SW480 (cell line): ENCODE measurements at places on chromosomes 11 and 22.

DNA sequence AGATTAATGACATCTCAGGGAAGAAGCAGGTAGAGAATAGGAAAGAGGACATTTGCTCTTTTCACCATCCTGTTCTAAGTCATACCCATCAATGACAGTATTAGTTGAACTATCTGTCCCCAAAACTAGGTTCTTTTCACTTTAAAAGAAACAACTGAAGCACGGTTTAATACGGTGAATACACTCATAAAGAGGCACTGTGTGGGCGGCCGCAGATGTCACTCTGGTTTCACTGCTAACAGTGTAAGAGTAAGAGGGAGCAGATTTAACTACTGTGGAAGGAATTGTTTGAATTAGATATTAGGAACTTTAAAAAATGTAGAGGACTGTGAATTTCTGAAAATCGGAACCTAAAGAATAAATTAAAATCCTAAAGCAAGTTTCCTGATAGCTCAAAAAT lies 49.5 kb downstream of the VSIG10L2 start:
- DNase-seq = no peak

GRCh38 chr11:2466869-2467694 lies 22.3 kb downstream of the KCNQ1 start:
- no peak for DNase-seq

DNA sequence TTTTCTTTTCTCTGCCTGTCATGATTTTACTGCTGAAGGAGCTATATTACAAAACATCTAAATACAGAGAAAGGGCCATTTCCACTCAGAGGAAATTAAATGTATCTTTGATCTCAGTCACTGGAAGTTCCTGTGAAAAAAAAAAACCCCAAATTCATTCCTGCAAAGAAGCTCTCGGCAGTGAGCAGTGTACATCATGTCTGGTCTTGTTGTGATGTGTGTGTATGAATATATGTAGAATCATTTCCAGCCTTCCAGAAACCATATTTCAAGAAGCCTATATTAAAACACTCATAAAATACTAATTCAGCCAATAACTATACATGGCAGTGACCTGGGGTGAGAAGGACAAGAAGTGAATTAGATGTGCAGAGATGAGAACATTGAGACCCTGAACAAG lies 393.2 kb upstream of the TENM4 start:
- DNase-seq = no peak

GRCh38 chr22:43473441-43473840 lies 61.6 kb downstream of the MPPED1 start:
- no peak for DNase-seq

GRCh38 chr11:113373306-113373705 lies 14.3 kb upstream of the ANKK1 start:
- no peak for DNase-seq

- DNase-seq = no peak
Measured at GRCh38 chr22:47401976-47402770, 639.7 kb downstream of the TBC1D22A start.

DNA sequence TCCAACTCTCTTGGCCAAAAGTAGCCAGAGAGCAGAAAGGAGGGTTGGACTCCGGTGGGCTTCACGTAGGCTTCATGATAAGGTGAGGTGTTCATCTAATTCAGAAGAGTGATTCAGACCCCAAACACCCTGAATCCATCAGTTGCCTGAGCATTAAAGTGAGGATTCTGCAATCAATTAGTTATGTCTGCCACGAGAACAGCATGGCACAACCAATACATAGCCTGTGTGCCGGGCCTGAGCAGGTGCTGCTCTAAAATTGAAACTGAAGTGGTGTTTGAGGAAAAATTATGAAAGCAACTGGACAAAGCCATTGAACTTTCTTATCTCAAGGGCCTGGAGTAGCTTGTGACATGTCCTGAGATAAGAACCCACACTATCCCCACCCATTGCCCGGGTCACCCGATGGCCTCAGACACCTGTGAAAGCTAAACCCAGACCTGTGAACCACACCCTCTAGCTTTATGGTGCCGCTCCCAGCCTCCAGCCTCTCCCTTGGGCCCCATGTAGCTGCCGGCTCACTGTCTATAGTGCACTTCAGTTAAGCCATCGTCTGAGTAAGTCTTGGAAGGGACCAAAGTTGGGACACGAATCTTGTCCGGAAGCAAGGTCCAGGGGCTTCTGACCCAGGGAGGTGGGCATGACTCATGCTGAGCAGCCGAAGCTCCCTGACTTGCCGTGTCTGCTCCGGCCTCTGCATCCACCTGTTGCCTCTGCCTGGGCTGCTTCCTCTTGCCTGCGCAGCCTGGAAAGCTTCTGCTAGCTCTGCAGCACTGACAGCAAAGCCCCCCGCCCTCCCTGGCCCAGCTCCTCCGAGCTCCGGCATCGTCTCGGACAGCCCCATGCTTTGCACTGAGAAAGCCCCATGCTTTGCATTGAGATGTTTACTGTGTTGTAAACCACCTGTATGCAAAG lies 5.7 kb upstream of the MYEOV start:
- DNase-seq = peak; percentile 76

DNA sequence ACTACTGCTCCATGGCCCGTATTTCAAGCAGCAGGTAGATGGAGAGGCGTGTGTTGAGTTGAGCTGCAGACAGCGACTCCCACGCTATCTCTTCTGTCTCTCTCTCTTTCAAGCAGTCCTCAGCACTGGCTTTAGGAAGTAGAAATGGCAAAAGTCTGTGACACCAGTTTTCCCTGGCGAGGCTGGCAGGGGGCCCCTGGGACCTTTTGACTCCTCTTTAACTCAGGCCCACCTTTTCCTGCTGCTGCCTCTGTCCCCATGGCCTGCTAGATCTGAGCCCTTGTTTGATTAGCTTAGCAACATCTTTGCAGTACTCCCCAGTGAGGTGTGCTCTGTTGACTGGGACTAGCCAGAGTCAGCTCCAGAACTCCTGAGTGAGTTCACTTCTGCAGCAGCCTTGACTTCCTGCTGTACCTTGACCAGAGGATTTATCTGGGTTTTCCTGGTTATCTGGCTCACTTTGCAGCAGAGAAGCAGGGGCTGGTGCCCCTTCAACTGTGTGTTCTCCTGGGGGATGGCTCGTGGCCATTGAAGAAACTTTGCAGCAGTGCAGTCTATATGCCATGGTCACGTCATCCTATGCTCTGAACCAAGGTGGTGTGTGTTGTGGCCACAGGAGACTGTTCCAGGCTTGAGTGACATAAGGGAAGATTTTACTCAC lies 183.9 kb downstream of the DBX1 start:
- no peak for DNase-seq

GRCh38 chr11:119878990-119879389 lies 150.0 kb upstream of the NECTIN1 start:
- DNase-seq = no peak

- peak; percentile 62 for DNase-seq
Measured at GRCh38 chr22:18091916-18092526, 14.2 kb downstream of the PEX26 start.

DNA sequence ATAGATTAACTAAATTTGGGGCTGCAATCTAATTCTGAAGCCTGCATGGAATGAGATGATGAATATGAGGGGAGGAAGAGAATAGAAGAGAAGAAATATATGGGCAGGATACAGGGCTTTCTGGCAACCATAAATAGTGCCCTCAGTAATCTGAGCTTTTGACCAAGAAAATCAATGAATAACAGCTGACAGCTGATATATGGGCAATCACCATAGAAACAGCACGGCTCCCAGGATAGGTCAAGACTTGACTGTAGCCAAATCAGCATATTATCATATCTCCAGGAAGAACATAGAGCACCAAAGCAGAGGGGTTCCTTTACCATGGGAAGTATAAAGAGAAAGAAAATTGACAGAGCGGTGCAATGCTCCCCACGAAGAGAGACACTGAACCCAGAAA lies 643.8 kb upstream of the TENM4 start:
- DNase-seq = no peak

DNA sequence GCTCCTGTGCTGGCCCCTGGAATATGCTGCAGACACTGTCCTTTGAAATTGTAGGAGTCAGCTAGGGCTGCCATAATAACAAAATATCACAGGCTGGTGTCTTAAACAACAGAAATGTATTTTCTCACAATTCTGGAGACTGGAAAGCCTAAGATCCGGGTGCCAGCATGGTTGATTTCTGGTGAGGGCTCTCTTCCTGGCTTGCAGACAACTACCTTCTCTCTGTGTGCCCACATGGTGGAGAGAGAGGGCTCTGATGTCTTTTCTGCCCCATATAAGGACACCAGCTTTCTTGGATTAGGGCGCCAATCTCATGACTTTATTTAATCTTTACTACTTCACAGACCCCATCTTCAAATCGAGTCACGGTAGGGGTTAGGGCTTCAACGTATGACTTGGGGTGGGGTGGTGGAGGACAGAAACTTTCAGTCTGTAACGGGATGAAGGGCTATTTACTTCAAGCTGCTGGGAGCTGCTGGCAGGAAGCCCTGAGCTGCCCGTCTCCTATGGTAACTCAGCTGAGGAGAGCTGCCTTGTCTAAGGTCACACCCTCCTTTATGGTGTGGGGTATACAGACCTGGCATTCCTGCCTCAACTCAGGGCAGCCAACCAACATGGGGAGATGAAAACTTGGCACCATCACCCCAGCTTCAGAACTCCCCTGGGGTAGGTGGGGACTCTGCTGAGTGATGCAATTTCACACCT lies 142.9 kb upstream of the ZBED5 start:
- DNase-seq = no peak

- DNase-seq = no peak
Measured at GRCh38 chr11:27248576-27249509, 114.2 kb downstream of the CCDC34 start.

- DNase-seq = no peak
Measured at GRCh38 chr11:87724358-87724757, 450.9 kb downstream of the RAB38 start.

DNA sequence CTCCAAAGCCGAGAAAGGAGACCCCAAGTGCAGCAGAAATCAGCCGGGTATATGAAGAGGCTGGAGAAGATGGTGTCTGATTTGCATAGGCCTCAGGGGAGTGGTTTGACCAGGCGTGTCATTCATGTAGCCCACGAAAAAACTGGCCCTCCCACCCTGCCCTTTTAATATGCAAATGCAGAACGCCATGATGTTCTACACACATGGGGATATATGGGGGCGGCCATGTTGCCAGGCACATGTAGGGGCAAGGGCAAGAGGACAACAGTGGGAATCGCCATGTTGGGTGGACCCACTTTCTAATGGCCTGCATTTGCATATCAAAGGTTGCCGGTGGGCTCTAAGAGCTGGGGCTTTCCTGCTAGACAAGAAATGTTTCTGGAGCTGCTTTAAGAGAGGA lies 86.4 kb downstream of the ISX start:
- DNase-seq = no peak

DNA sequence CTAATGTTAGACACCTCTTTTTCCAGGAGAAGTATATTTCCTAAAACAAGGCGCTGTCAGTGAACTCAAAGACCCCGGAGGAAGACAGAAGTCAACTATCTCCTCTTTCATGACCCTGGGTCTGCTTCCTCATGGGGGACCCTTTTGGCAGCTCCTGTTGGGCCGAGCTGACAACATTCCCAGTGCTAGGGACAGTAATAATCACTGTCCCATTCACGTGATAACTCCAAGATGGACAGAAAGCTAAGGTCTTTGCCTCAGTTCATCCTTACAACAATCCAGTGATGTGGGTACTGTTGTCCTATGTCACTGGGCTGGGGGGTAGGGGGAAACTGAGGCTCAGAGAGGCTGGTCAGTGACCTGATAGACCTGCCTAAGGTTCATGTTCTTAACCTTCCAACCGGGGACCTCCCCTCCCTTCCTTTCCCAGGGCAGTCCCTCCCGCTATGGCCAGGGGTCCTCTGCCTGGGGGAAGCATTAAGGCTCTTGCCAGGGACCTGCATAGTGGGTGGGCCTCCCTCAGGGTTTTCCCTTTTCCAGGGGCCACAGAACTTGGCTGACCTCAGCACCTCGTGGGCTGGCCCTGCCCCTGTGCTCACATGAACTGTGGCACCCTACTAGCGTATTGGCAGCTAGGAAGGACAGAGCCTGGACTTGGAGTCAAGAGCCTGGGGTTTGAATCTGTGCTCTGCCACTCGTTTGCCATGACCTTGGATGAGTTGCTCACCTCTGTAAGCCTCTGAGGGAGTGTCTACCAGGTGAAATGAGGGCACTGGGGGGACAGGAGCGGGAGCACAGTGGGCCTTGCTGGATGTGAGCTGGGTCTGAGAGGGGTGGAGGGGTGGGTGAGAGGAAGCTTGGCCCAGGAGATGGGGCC lies 53.6 kb downstream of the LRRC32 start:
- DNase-seq = no peak

DNA sequence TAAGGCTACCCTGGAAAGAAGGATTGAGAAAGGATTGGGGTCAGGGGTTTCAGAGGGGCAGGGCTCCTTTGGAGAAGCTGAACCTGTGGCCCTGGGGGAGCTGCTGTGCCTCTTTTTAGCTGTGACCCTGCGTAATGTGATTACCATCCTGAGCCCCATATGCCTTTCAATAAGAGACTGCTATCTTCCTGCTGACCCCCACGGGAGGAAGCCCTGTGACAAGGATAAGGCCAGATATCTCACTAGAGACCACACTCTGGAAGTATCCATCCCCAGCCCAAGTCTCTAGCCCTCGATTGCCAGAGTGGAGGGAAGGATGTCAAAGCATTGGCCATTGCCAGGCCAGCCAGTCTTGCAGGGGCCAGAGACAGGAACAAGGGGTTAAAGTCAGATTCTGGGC lies 4.8 kb upstream of the SLC39A13 start:
- no peak for DNase-seq

DNA sequence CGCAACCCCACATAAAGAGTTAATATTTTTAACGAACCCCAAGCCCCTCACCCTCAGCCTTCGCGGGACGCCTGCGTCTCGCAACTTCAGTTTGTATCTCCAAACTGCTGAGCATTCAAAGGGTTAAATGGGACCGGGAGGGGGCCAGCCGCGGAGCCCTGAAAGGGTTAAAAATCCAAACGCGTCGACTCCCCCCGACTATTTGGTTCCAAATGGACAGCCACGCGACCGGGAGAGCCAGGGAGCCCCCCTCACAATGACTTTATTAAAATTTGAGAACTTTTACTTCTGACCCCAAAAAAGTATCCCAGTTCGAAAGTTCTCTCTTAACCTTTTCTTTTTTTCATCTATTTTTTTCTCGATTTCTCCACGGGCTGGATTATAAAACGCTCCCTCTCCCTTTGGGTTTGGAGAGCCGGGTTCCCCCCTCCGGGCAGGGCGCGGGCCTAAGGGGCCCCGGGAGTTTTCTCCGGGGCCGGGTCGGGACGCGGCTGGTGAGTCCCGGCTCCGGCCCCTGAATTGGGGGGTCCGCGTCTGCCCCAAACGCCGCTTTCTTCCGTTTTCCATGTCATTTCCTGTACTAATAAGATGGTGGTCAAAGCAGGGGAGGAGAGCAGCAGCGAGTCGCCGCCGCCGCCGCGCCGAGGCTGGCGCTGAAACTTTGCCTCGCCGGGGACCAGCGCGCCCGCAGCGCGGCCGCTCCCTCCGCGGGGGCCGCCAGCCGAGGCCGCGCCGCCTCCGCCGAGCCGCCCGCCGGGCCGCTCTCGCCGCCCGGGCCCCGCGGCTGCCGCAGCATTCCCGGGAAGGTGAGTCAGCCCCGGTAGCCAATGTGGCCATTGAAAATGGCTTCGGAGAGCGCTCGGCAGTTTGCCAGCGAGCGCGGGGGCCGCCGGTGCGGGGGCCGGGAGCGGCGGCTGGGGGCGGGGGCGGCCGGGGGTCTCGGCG lies at the start of gene PRDM11:
Gene PRDM11 (plus strand): TSS at position 568 of the 945 bp plus-strand sequence. CDS start 35,128 bp downstream, outside the sequence.
- peak; percentile 73 for DNase-seq
